NCI-H2081 (cell line): ENCODE measurements at places on chromosomes 3 and 15.
A peak's percentile ranks its signal among the peaks of the same experiment; 100 is the strongest.

DNA sequence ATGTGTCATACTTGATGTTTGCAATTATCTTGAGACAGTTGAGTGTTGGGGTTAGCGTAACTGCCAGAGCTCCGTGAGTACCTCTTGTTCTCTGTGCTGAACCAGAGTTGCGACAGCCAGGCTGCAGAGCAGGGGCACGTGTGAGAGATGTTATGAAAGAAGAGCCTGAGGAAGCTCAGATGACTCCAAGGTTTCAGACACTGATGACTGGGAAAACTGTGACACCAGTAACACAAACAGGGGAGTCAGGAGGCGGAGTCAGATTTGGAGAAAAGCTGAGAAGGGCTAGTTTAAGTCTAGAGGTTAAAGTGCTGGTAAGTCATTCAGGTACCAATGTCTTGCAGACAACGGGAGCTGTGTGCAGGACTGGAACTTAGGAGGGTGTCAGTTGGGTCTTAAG, 45.0 kb downstream of the BLM start:
- DNase-seq, result no peak

DNA sequence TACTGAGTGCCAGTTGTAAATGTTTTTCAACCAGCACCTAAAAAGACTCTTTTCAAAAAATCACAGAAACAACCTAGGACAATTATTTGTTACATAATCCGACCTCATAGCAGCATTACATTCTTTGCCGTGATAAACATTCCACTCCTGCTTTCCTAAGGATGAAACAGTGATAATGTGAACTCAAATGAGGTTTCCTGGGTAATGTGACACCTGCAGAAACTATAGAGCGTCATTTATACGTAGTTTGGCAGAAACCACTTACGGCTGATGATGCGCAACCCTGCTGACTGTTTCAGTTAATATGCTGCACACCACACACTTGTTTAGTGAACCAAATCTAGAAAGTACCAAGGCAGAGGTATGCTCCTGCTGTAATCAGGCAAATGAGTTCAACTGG, 55.8 kb downstream of the SEMA6D start:
- peak; percentile 6 for DNase-seq

DNA sequence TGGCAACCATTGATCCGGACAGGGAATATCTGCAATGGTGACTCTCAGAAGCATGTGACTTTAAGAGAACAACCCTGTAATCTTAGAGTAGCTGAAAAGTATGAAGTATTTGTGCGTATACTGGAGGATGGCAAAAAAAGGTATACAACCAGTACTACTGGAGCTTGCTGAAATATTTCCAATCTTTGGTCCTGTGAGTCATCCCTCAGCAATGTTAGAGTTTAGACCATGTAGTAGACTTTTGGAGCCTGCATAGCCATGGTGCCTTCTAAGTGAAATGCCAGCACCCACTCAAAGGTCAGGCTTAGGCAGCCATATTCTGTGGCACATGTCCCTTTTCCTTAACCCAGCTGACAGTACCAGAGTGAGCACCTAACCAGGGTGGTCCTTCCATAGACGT, 429.4 kb downstream of the NTRK3 start:
- no peak for DNase-seq

GRCh38 chr15:60667190-60667868, 188.4 kb upstream of the ICE2 start:
- DNase-seq, result no peak
